ENCODE measurements at places on chromosomes 7 and 10.
A peak's percentile ranks its signal among the peaks of the same experiment; 100 is the strongest.

GRCh38 chr7:51034521-51035264 lies 252.0 kb upstream of the GRB10 start:
- no peak for DNase-seq

GRCh38 chr7:21428659-21428941 lies 717 bp downstream of the SP4 start:
- DNase-seq = no peak

DNA sequence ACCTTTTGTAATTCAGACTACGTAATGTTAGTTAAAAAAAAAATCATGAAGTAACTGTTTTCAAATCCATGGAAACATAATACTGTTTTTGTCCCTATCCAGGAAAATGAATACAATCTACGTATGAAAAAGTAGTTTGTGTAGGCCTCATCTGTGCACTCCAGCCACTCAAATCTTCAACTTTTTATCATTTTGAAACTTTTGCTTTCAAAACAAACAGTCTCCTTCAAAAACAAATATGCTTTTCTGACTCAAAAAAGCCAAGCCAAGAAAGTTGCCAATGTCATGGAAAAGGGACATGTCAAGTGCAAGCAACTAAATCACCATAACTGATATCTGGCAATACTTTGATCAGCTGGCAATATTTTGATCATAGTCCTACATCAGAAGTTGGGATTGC lies 13.1 kb downstream of the THNSL1 start:
- no peak for DNase-seq

DNA sequence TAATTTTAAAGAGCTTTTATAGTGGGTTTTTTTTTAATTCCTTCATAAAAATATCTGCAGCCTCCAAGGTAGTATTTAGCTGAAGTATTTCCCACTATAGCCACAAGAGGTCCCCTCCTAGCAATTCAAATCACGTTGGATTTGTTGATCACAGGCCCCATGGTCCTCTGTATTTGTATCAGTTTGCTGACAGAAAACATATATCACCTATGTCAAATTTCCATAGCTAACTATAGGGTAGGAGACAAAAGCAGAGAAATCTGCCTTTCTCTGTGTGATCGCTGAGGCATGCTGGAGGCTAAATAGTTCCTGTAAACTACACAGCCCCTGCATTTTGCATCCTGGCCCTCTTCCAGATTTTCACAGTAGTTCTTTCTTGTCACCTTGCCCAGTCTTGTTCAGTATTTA lies 1.7 kb upstream of the CTNNA3 start:
- peak; percentile 7 for DNase-seq

DNA sequence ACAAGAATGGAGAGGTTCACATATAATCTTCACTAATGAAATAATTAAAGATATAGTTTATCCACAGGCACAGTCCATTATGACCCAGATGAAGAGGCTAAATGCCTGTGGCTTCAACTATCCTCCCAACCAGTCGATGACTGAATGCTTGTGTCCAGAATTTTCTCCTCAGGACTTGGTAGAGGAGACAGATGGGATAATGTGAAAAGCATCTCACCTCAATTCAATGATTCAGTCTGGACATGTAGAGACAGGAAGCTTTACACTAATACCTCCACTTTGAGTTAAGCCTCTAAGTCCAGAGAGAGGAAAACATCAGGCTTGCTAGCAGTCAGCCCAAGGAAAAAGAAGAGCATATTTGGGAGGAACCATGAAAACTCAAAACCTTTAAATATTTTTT lies 59.1 kb upstream of the COL1A2 start:
- DNase-seq = no peak

GRCh38 chr7:106029941-106030340 lies 66.9 kb downstream of the CDHR3 start:
- no peak for DNase-seq

DNA sequence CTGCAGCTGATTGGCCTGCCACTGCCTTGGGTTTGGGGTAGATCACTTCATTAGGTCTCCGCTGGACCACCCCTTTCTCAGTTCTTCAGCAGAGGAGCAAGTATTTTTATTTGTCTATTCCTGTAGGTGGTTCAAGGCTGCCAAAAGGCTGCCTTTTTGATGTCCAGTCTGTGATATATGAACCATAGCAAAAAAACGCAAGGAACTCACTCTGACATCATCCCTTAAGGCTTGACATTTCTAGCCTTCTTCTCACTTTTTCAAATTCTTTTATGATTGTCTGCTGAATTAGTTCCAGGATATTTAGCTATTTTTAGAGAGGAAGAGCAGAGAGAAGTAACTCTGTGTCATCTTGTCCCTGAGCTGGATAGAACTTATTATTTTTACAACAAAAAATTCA lies 269.2 kb downstream of the BAMBI start:
- DNase-seq = no peak

DNA sequence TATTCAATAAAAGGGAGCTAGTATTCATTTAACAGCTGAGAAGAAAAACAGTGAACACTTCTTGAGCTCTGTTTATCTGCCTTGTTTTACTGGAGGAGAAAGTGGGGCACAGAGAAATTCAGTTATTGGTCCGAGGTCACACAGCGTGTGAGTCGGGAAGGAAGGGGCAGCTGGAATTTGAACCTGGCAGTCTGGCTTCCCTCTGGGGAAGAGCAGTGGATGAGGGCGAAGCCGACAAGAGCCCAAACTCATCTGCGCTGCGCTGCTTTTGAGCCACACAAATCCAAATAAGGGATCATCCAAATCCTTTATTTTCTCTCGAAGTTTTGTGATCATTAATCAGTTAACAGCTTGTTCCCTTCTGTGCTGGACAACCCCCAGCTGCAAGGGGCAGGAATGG lies 23.7 kb upstream of the PFKFB3 start:
- no peak for DNase-seq

- DNase-seq = no peak
These were observed 99.2 kb upstream of the PIK3CG start for GRCh38 chr7:106765727-106766355.

DNA sequence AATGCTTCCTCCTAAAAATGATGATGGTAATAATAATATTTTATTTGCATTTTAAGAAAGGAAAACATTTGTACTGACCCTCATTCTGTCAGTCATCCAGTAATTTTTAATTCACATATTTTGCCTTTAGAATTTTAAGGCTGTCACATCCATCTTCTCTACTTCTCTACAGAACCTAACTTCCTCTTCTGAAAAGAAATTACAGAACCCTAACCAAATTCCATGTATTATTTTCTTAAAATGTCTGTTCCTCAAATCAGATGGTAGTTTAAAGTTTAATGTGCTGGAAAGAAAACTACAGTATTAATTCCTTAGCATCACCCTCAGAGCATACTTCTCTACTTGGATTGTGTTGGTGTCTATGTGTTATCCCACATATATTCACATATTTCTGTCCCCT lies 9.0 kb downstream of the PIK3CG start:
- no peak for DNase-seq

DNA sequence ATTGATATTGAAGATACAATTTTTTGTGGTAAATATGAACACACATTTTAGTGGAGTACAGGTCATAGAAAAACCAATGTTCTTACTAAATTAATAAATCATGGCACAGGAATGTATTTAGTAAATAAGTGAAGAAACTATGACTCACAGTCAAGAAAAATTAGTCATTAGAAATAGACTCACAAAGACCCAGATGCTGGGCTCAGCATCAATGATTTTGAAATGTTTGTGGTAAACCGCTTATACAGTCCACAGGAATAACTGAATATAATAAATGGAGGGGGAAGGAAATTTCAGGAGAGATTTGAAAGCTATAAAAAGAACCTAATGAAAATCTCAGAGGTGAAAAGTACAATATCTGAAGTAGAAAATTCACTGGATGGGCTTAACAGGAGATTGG lies 138.3 kb upstream of the ADCY1 start:
- DNase-seq = no peak
